ENCODE measurements at places on chromosomes 6 and 20.

- no peak for DNase-seq
These were observed 255.9 kb upstream of the DEFB112 start for GRCh38 chr6:50305660-50306059.

DNA sequence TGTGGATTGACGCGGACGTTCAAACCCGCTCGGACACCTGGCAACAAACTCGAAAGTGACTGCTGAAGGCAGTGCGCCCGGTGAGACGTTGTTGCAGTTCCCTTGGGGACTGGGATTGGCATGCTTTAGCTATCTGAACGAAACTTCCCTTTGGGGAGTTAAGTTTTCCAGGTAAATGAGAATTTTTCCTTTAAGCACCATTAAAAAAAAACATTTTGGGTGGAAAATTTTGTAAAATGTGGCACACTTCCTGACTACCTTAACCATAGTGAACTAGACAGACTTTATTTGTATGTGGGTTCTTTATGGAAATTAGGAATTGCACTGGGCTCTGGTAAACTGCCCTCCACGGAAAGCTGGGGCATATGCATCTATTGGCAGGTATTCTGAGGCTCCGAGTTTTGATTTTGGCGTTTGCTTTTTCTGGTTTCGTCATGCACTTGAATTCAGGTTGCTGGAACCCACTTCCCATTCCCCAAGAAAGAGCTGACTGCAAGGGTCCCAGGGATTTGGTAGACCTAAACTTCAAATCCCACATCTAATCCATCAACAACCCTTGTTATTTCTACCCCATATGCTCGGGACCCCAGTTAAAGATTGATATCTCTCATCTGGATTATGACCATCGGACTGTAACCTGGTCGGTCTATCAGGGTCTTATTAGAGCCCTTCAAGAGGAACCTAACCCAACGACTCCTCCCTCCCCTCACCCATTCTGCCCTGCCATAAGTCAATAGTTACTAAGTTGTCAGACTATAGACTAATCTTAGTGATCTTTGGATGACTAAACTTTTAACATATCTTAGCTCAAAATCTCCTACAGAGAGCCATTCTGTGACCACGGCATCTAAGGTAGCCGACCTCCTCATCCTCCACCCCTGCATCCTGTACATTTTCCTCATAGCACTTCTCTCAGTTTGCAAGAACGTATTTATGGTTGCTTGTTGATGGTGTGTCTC, 800 bp upstream of the DYNLT1 start:
- peak; percentile 2 for DNase-seq

- DNase-seq, result no peak
These were observed 435.1 kb downstream of the PREX1 start for GRCh38 chr20:48392407-48393310.

GRCh38 chr20:59676126-59676850, 71.9 kb downstream of the PHACTR3 start:
- no peak for DNase-seq

- DNase-seq, result no peak
These were observed 4.8 kb downstream of the FBXO30 start for GRCh38 chr6:145809785-145810184.

DNA sequence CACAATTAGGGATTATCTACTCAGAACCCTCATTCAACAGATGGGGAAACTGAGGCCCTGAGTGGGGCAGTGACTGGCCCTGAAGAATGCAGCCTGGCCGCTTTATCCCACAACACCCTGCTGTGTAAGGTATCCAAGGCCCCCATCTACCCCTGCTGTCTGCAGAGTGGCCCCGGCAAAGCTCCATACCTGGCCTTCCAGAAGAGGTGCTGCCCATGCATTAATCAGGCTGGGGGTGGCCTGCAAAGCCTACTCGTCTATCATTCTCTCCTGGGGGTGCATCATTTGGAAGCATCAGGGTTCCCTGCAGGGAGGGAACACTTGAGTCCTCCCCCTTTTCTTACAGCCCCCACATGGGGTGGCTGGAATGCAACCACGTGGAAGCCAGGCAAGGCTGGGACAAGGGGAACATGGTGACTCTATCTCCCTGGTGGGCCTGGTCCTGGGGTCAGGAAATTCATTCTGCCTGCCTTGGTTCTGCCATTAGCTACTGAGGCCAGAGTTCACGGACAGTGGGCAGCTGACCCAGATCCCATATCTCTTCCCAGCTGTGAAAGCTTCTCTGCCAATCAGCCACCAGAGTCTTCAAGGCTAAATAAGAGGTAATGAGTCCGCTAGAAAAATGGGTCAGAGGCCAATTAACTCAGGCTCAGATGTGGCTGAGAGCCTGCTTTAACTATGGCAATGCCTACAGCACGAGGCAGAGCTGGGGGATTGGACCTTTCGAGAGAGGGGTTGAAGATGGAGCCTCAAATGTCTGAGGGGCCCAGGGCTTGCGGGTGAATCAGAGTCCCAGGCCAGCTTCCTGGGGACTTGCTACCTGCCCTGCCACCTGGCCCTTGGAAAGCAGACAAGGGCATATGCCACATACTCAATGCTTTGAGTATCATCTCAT, 72.3 kb upstream of the TOX2 start:
- DNase-seq, result no peak

- no peak for DNase-seq
These were observed 370.9 kb upstream of the HS3ST5 start for GRCh38 chr6:114713690-114714089.

- no peak for DNase-seq
These were observed 147.5 kb downstream of the FLRT3 start for GRCh38 chr20:14189794-14190402.

DNA sequence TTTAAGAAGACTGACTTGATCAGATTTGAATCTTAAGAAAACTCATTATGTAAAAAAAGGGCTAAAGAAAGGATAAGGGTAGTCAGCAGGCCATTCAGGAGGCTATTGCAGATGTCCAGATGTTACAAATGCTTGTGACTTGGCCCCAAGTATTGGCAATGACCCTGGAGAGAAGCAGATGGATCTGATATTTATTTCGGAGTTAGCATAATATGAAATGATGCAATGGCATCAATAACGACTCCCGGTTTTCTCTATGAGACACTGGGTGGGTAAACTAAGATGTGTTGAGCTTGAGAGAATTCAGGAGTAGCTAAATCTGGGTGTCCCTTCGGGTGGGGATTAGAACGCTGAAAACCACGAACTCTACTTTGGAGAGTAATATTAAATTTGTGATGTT, 149.7 kb downstream of the LAMA2 start:
- no peak for DNase-seq

DNA sequence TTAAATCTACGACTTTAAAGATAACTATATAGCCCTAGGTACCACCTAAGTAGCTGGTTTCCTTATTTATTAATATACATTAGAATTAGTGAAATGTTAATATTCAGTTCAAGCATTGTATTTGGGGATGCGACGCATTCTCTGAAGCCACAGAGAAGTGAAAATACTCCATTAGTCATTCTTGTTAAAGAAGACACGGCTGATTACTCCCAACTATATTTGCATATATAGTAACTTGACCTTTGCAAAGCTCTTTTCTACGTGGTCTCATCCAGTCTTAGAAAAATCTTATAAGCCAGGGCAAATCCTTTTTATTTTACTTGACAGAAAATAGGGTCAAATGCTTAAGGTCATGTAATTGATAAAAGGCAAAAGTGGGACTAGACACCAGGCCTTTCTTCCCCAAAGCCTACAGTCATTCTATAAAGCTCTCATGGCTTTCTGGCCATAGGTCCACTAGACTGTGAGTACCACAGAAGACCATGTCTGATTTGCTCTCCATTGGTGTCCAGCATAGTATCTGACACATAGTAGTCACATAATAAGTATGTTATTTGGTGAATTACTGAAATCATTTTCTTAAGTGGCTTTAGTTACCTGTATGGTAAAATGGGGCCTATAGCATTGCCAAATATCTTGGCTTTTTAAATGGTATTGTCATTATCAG, 11.3 kb downstream of the ZHX3 start:
- no peak for DNase-seq

DNA sequence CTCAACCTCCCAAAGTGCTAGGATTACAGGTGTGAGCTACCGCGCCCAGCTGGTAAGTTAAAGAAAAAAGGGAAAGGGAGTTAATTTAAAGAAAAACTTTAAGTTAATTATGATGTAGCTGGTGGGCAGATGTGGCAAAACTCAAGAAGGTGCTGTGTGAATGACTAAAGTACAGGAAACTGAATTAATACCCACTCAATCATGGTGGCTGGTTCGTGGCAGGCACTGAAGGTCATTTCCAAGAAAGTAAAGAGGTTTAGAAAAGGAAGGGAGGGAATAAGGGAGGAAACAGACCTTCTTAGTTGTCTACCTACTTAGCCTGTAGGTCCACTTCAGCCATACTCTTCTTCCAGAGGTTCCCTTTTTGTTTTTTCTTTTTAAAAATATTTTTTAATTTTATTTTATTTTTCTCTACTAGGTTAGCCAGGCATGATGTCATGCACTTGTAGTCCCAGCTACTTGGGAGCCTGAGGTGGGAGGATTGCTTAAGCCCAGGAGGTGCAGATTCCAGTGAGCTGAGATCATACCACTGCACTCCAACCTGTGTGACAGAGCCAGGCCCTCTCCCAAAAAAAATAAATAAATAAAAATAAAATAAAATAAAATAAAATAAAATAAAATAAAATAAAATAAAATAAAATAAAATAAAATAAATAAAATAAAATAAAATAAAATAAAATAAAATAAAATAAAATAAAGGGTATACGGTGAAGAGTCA, 11.9 kb upstream of the TGM3 start:
- no peak for DNase-seq

DNA sequence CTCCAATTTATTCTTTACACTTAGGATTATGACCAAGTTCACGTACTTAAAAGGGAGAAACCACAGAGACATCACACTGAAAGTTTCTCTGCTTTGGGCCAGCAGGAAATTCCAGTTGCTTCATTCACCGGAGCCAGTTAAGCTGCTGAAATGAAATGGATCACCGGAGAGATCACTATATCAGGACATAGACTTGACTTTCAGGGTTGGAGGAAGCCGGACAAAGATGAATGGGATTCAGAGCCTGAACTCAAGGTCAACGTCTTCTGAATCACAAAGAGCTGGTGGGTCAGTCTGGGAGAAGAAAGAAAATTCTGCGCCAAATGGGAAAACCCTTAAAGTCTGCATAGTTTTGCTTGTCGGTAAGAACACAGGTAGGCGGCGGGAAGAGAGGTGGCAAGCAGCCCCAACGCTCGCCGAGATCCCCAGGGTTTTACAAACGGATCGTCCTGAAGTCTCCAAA, 81.9 kb upstream of the CCDC28A start:
- no peak for DNase-seq

GRCh38 chr6:43911354-43912115, 141.5 kb downstream of the VEGFA start:
- no peak for DNase-seq

GRCh38 chr6:22828179-22829062, 259.1 kb downstream of the HDGFL1 start:
- DNase-seq, result no peak

- DNase-seq, result no peak
These were observed 3.6 kb upstream of the SLC12A5 start for GRCh38 chr20:46025376-46025783.

DNA sequence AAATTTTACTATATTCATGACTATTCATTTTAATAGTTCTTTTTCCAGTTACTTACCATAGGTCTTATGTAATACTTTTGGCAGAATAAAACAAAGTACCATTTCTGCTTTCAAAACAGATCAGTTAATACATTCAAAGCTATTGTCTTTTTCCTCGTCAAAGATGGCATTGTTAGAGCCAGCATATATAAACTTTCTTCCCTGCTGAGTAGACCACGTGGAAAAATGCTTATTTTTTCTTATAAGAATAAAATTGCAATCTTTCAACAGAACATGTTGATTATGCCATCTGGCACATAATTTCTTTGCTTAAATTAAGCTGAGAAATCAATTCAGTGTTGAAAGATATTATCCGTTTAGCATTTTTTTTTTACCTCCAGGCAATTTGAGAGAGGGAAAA, 34.9 kb upstream of the EXOC2 start:
- DNase-seq, result no peak

GRCh38 chr6:12866422-12867029, 150.0 kb downstream of the PHACTR1 start:
- no peak for DNase-seq

DNA sequence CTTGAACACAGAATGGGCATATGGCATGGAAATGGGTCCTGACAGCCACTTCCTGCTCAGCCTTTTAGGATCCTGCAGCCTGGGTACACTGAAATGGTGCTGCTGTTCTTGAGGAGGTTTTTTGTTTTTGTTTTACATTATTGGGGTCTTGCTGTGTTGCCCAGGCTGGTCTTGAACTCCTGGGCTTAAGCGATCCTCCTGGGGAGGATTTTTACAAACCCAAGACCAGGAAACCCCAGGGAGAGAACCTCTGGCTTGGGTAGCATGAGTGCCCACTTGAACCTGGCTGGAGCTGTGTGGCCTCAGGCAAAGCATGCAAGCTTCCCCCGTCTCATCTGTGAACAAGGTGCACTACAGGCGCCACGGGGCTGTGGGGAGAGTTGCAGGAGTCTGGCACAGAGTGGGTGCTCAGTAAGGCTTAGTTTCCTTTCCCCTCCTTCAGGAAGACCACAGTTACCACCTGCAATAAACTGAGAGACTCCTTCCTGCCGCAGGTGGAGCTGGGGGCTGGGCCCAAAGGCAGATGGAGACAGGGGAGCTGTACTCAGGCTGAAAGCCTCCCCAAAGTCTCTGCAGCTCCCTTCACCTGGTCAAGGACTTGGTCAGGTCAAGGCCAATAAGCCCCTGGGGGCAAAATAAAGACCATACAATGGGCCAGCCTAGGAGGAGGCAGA, 1.8 kb downstream of the SLA2 start:
- DNase-seq, result peak; percentile 79

- DNase-seq, result no peak
These were observed 36.0 kb upstream of the EEF1A1 start for GRCh38 chr6:73556836-73557235.

DNA sequence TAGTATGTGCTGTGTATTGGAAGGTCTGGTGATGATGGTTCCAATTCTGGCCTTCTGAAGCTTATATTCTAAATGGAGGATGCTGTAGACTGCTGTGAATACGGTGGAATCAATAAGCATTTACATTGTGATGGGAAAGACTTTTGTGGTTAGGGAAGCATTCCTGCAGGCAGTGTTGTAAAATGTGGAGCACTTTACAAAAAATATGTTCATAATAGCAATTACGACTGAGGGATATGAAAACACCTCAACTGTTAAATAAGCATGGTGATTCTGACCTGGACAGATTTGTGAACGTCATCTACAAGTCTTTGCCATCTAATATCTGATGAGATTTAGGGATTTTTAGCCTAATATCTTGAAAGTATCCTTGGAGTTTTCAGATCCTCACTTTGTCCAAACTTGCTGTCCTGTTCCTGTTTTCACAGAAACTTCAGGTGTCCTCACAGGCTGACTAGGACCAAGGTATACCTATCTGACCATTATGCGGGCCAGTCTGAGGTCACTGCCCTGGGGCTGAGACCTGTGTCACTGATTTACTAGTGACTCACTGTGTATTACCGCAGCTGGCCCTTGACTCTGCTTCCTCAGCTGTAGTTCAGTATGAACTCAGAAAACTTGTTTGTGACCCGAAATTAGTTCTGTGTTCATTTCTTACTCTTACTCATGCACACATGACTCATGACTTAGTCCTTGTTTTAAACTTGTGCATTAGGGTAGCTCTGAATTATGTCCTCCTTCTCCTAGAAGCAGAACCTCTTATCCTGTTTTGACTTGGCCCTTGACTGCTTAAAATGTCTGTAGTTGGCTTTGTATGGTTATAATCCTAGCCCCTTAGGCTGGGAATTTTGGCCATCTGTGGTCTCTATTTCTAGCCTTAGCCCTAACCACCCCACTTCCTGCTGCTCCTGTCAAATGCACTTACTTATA, 343.0 kb downstream of the CDKAL1 start:
- DNase-seq, result no peak

- DNase-seq, result peak; percentile 22
These were observed 780 bp downstream of the ARMC12 start for GRCh38 chr6:35737413-35738211.

- no peak for DNase-seq
These were observed 5.9 kb upstream of the SERINC3 start for GRCh38 chr20:44527716-44528199.

Measured in CD8-positive, alpha-beta T cell (primary cell).